ENCODE measurements at places on chromosomes 16 and 17.

GRCh38 chr16:4663465-4663776 lies 29.9 kb upstream of the NUDT16L1 start:
- ATAC-seq, result peak; percentile 6

DNA sequence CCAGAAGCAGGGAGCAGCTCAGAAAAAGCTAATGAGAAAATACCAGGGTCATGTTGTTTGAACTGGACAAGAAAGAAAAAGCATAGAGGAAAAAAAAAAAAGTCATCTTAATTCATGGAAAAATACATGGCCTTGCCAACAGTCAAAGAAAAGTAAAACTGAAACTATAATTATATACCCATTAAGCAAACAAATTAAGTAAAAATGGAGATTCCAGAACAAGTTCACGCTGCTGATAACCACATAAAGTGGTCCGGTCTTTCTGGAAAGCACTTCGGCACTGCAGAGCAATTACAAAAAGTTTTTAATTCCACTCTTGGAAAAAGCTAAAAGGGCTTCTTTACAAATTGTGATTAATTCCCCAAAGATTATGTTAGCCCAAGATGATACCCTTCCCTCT lies 12.4 kb upstream of the P2RX5 start:
- no peak for ATAC-seq

- no peak for ATAC-seq
These were observed 10.2 kb downstream of the RSPRY1 start for GRCh38 chr16:57196286-57196685.

DNA sequence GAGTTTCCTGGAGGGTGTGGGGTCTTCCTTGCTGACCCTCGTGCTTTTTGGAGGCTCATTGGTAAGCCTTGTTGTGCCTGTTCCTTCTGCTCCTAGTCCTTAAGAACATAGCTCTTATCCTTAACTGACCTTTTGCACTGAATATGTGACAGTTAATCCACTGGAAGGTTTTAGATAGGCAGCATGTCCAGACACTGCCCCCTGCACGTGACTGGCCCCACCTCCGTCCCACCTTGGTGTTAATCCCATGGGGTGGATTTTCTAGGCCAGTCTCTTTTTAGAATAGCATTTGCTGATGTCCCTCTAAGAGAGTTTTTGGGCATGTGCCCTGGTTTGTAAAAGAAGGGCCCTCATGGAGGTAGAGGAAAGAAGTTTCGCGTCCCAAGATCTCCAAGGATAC lies 58.3 kb downstream of the RBFOX1 start:
- ATAC-seq, result no peak

GRCh38 chr16:16821261-16821660 lies 442.3 kb downstream of the NPIPA7 start:
- ATAC-seq, result no peak

DNA sequence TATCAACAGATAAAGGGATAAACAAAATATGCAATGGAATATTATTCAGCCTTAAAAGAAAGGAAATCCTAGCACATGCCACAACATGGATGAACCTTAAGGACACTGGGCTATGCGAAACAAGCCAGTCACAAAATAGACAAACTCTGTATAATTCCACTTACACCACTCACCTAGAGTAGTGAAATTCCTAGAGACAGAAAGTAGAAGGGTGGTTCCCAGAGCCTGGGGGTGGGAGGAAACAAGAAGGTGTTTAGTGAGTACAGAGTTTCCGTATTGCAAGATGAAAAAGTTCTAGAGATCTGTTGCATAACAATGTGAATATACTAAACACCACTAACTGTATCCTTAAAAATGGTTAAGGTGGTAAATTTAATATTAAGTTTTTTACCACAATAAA lies 10.0 kb downstream of the SPOP start:
- ATAC-seq, result no peak
